ENCODE measurements at places on chromosomes 4 and X.

- no peak for DNase-seq
Observed at GRCh38 chr4:93814141-93814540, 14.4 kb upstream of the ATOH1 start.

GRCh38 chrX:38831949-38832348 lies 30.7 kb downstream of the MID1IP1 start:
- DNase-seq, result no peak

DNA sequence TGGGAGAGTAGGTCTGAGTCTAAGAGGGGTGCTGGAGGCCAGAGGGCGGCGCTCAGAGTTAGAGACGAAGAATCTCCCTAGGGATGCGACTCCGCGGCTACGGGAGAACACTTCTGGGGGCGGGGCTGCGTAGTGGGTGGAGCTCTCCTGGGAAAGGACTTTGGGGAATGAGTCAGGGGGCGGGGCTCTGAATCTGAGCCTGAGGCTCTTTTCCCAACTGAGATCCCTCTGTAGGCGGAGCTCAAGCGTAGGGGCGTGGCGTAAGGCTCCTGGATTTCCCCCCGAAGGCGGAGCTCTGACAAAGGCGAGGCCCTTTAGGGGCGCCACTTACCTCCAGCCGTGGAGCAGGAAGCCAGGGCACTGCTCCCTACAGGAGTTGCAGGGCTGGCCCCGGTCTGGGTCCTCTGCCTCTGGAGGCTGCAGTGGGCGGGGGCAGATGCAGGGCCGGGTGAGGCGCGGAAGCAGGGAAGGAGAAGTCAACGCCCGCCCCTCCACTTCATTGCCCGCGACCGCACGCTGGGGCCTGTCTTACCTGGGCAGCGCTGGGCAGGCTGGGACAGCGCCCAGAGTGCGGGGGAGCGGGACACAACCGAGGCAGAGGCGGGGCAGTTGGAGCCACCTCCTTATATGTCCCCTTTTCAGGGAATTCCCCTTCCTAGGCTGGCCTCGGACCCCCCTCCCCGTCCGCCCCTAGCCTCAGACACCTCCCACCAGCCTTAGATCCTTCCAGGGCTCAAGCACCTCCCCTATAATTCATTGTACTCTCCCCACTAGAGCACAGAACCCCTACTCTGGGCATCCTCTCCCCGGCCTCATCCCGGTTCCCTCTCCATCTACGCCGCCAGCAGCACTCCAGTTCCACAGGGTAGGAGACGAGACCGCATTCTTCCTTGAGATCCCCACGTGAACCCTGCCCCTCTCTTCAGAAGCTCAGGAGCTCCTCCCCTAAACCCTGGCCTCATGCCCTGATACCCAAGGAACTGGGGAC lies 1.6 kb downstream of the PRICKLE3 start:
- peak; percentile 96 for DNase-seq

DNA sequence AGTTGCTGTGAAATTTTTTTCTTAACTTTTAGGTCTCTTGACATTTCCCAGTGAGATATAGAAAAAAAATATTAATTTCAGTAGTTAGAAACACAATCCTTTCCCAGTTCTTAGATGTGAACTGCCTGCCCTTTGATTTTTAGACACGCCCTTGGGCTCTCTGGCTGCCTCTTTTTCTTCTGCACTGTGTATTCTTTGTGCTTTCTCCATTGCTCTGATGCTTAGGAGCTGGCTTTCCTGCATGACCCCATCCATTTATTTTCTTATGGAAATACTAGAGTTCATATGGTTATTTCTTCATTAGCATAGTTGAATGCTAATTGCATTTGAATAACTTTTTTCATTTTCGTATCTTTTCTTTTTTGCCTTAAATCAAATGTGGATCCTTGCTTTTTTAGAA lies 224.9 kb upstream of the SMIM31 start:
- no peak for DNase-seq

- peak; percentile 26 for DNase-seq
Observed at GRCh38 chr4:147057611-147058190, 112.0 kb upstream of the TTC29 start.

DNA sequence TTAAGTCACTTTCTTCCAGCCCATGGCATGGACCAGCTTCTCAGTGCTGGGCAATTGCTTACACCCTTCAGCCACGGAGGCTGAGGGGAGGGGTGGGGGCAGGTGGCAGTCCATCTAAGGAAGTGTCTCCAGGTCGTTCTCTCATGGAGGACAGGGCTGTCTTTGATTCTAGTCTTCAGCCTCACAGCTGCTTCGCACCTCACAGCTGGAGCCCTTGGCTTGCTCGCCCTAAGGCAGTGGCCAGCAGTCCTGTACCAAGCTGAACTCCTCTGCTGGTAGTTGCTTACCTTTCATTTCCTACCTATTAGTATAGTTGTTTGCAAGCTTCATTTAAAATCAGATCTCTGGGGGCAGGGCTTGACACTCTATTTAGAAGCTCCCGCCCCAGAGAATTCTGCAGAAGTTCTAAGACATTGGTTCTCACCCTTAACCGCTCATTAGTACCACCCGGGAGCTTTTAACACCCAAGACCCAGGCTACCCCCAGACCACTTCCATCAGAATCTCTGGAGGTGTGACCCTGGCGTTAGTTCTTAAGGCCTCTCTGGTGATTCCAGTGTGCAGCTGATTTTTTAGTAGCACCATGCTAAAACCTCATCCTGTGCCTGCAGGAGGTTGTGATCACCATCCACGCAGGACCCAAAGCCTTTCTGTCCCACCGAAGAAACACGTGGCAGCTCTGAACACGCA lies 386.8 kb downstream of the UNC5C start:
- DNase-seq, result no peak

DNA sequence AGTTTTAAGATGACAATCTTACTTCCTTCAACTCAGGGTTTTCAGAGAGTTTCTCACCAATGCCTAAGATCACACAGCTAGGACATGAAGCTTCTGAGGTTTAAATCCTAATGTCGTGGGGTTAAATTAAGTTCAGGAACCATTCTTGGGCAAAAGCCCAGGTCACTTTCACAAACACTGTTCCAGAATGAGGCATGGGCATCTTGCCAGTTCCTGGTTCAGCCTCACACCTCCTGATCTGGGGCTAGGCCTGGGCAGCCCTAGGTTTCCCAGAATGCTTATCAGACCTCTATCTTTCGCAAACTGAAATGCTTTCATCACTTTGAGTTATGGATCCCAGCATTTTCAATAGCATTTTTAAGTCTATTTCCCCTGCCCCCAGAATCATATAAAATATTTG lies 224.8 kb upstream of the EDA2R start:
- no peak for DNase-seq

GRCh38 chr4:81818385-81818920 lies 346.7 kb upstream of the RASGEF1B start:
- DNase-seq, result peak; percentile 60

GRCh38 chrX:133979641-133980230 lies 5.7 kb downstream of the GPC3 start:
- no peak for DNase-seq

All from stomach (tissue), 19 donors.